Activated CD4-positive, CD25-positive, alpha-beta regulatory T cell treated with anti-CD3 and anti-CD28 coated beads, Interleukin-2, amount 50 U/mL, for 72 hours (primary cell): ENCODE measurements at places on chromosomes 12 and 14.
A peak's percentile ranks its signal among the peaks of the same experiment; 100 is the strongest.

DNA sequence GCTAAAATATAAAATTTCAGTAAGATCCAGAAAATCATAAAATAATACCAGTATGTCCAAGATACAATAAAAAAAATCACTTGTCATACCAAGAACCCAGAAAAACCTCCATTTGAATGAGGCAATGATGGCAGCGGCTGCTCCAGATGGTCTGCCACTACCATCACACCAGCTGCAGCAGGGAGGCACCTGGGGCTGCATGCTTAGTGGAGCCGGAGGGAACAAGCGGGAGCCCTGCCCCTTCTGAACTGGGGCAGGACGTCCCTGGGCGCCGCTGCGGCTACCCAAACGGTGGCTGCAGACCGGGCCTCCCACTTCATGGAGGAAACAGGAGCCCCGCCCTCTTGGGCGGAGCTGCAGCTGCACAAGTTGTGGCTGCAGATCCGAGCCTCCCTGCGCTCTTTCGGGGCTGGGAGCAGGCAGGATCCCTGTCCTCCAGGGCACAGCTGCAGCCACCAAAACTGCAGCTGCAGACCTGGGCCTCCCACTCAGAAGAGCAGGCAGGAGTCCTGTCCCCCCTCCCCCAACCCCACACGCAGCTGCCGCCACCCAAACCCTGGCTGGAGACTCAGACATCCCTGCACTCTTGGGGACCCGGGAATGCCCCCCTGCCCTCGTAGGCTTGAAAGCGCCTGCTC is 36.1 kb upstream of the OR5AU1 start:
- DNase-seq = peak; percentile 67

- no peak for DNase-seq
Measured at GRCh38 chr12:65902500-65902899, 78.2 kb downstream of the HMGA2 start.

DNA sequence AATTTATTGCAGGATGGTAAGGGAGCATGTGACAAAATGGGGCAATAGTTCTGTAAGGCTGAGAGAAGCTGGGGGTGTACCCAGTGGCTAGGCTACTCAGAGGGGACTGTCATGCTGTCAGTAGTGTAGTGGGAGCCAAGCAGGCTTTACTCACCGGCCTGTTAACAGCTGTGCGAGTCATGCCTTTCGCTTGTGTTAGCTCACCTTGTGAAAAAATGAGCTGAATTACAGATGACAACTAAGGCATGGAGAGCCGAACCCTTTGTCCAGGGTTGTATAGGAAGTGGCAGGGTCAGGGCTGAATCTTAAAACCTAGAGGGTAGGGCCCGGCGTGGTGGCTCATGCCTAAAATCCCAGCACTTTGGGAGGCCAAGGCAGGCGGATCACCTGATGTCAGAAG is 37.9 kb downstream of the SH2B3 start:
- DNase-seq = no peak

GRCh38 chr12:110065540-110065939 is 17.2 kb upstream of the C12orf76 start:
- no peak for DNase-seq

- no peak for DNase-seq
Measured at GRCh38 chr12:64733857-64734256, 25.3 kb downstream of the GNS start.

DNA sequence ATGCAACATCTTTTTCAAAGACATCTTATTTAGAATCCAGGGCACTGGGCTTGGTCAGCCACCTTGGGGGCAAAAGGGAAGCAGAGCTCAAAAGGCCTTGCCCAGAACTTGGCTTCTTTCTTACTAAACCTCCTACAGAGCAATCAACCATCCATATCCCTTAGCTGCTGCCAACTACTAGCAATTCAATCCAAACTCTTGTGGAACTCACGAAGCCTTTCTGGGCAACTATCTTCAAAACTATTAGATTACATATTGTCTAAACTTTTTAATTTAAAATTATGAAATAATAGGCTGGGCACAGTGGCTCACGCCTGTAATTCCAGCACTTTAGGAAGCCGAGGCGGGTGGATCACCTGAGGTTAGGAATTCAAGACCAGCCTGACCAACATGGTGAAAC is 95.5 kb downstream of the PAWR start:
- DNase-seq = no peak

DNA sequence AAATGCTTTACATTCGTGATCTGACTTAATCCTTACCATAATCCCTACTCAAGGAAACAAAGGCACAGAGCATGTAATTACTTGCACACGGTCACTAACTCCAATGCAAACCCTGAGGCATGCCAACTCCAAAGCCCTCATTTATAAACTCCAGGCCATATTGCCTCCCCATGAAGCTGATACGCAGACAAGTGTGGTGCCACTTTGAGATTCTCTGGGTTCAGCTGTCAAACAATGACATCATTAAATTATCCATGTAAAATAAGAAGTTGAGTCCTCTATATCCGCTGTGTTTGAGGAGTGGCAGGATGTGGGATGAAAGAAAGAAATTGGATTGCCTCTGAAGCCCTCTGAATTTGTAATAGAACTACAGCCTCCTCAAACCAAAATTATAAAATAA is 62.8 kb downstream of the ANO4 start:
- no peak for DNase-seq

DNA sequence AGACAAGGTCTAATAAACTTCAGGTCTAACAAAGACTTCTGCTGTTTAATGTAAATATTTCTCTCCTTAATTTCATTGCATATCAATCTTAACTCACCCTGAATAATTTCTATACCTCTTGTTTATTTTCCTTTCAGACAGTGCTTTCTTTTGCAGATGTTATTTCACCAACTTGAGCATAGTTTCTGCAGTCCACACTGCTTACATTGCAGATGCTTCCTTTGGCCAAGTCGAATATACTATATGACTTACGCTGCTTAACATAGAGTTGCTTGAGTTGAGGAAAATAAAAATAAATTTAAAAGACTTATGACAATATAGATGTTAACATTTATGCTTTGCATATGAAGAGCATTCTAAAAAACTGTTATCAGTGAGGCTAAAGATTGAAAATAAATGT is 217.7 kb downstream of the PTPRO start:
- DNase-seq = no peak

- no peak for DNase-seq
Measured at GRCh38 chr14:57493467-57494181, at the start of gene CCDC198. TSS of gene CCDC198 (minus strand) at chr14:57493857. CDS start at chr14:57493715, 142 bp downstream.

DNA sequence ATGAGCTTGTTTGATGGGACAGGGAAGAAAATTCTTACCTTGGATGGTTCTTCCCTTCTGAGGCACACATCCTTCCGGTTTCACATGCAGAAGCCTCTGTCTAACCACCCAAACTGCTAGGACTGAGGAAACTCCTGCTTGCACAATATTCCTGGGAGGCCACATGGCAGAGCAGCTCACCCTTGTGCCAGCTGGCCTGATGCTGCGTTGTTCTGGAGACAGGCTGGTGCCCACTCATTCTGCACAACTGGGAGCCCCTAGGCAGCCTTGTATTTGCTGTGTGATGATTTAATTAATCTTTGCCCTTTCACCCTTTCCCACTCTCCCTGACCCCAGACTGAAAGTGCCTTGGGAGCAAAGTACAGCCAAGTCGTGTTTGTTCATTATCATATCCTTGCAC is 130.8 kb downstream of the RTN1 start:
- DNase-seq = no peak
